Foreskin fibroblast (primary cell): ENCODE measurements at places on chromosomes 13 and 19.
A peak's percentile ranks its signal among the peaks of the same experiment; 100 is the strongest.

- DNase-seq, result no peak
Measured at GRCh38 chr13:61013796-61014195, 401.9 kb downstream of the PCDH20 start.

GRCh38 chr13:101267656-101268055, 148.7 kb downstream of the NALCN start:
- peak; percentile 24 for DNase-seq

DNA sequence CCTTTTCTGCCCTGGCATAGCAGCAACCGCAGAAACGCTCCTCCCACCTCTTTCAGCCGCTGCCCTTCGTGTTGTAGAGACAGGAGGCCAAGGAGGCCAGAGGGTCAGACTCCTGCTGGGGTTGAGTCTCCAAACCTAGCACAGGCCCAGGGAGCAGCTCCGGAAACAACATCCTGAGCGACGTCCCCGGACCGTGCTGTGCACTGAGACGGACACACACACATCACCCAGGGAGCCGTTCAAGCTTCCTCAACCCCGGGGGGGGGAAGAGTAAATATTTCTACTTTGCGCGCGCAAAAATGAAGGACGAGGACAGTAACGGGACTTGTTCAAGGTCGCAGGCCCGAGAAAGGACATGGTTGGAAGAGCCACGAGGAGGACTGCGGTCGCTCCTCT, 657 bp downstream of the ZNF550 start:
- DNase-seq, result peak; percentile 33

DNA sequence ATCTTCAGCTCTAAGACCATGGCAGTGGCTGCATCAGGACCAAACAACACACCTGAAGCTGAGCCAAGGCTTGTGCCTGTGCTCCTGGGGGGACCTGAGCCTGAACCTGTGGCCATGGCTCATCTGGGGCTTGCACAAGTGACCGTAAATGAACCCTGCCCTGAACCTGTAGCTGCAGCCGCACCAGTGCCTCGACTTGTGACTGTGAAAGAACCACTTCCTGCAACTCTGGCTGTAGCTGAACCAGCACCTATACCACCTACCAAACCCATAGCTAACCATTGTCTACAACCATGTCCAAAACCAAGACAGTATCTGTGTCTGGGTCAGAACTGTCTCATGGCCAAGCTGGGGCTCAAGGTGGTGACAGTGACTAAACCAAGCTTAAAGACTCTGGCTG, 28.2 kb upstream of the SDHAF1 start:
- no peak for DNase-seq

GRCh38 chr19:50719566-50719965, at the start of gene SHANK1:
SHANK1 (minus strand) TSS chr19:50719802; CDS start chr19:50716919, 2,883 bp downstream.
- no peak for DNase-seq

DNA sequence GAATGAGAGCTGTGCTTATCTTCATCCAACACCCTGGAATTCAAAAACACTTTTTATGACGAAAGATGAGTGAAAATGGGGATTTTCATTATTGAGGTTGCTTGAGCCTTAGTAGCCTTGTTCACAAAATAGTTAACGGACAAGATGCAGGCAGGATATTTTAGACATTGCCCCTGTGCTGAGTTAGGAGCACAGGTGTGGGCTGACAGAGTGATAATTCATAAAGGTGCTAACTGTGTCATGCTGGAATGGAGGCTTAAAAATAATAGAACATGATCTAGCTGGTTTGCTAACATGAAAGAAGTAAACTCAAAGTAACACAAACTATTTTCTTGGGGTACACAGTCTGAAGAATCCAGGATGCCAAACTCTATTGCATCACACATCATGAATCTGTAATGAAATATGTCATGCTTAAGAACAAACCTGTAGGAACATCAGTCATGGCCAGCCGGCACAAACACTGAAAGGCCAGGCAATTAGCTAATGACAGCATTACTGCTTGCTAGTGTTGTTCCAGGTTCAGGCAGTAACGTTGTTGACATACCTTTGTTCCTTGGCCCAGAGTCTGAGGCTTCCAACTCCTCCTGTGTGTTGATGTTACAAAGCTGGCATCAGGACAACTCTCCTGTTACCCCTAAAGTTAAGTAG, 55.3 kb downstream of the FRY start:
- peak; percentile 10 for DNase-seq

- DNase-seq, result no peak
Measured at GRCh38 chr13:33722216-33722915, 95.6 kb upstream of the RFC3 start.

GRCh38 chr13:113210833-113211232, 1.4 kb downstream of the CUL4A start:
- DNase-seq, result no peak

DNA sequence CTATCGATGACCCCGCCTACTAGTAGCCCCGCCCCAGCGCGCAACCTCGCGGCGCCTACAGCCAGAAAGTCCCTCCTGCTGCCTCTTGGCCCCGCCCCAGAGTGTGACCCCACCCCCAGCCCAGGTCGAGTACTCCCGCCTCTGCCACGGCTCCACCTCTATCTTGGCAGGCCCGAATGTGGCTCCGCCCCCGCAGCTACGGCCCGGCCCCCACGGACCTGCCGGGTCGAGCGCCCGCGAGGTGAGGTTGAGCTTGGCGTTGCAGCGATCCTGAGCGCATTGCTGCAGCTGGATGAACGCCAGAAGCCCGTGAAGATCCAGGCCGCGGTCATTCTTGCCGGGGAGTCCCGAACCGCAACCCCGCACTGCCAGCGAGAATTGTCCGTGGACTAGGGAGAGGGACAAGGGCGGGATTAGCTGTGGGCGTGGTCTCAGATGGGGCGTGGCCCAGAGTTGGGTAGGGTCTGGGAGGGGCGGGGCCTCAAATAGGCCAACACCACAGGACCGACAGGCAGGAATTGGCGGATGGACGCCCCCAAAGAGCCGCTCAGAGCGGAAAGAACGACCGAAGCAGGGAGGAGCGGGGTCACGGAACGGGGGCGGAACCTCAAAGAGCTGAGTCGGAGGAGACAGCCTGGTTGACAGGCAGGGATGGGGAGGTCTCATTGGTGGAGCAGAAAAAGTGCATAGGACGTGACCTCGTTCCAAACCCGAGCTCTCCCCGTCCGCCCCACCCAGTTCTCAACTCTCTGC, 1.9 kb downstream of the LYPD3 start:
- DNase-seq, result peak; percentile 95

DNA sequence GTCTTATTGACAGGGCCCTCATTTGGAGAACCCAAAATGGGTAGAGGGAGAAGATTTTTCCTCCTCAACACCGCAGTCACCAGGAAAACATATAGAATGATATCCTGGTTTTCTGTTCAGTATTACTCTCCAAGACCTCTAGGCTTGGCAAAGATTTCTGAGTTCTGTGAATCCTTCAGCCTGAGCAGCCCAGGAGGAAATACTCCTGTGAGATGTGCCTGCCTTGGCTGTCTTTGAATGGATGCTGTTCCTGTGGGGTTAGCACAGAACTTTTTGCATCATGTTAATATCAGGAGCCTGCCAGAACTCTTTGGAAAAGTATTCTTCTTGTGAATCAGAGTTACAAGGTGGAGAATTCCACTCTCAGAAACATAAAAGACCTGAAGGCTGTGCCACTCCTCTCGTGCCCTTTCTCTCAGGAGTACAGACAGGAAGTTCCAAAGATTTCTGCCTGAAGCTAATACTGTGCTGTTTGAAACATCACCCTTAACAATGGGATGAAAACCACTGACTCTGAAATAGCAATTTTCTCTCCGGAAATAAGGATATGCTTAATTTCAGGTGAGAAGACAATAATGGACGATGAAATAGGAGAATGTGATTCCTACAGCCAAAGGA, 520.1 kb upstream of the NBEA start:
- no peak for DNase-seq

DNA sequence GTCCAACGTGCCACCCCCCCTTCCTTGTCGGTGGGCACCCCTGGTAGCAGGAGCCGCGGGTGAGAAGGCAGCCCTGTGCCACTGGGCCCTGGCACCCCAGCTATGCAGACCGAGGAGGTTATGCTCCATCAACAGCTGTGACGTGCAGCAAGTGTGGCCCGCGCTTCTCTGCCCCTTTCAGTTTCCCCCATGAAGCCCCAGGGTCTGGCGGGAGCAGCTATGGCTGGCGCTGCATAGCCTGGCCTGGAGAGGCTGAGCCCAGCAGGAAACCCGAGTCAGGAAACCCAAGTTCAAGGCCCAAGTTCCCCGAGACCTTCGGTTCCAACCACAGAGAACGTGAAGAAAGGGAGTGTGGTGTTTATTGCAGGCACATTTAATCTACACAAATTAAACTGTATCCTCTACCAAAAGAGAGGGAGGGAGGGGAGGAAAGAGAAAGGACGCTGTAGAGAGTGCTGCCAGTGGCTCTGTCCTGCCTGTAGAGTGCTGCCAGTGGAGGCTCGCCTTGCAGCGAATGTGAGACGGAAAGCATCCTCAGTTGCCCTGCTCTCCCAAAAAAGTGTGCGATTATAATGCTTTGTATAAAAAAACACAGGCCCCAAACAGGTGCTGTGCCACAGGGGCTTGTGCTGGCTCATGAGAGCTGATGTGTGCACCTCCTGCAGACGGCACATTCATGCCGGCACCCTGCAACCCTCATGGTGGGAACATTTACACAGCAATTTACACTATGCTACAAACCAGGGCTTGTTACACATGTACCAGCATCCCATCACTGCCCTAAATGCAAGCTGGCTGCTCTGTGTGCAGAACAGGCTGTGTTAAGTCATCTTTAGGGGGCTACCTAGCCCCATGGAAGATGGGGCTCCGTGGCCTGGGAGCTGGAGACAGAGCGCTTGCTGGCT, 16.3 kb downstream of the POP4 start:
- no peak for DNase-seq

DNA sequence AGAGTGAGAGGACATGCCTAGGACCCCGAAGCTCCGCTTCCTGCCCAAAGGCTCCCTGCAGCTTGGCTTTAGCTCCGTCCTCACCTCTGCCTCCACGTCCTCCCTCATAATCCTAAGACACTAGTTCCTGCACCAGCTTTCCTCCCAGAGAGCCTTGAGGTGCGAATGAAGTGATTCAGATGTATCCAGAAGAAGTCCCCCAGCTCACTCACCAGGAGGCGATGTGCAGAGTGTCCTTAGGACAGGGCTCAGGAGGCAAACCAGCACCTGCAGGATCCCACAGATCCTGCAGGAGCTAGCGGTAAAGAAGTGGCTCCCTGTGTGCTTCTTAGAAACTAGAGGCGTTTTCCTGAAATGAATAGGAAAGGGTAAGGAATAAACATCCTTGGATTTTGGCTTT, 109.7 kb downstream of the HSPH1 start:
- no peak for DNase-seq

- no peak for DNase-seq
Measured at GRCh38 chr13:52109116-52109670, 19.7 kb downstream of the NEK5 start.

DNA sequence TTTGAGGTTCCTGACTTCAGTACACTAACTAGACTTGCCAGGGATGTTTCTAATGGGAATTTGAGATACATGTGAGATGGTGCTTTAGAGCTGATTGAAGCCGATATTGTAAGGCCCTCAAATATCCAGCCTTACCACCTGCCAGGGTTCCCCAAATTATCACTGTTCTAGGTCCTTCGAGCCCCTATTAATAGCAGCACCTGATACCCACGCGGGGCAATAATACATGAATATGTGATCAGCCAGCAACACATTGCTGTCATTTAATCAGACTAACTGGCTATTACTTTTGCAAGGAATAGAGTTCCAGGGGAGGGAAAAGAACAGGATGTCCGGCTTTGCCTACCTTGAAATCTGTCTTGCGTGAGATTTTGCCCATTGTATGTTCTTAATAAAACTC, 5.1 kb downstream of the RGCC start:
- DNase-seq, result no peak

GRCh38 chr13:36875961-36876360, 44.1 kb downstream of the SMAD9 start:
- no peak for DNase-seq

GRCh38 chr13:94272038-94272437, 207.4 kb downstream of the DCT start:
- DNase-seq, result no peak

DNA sequence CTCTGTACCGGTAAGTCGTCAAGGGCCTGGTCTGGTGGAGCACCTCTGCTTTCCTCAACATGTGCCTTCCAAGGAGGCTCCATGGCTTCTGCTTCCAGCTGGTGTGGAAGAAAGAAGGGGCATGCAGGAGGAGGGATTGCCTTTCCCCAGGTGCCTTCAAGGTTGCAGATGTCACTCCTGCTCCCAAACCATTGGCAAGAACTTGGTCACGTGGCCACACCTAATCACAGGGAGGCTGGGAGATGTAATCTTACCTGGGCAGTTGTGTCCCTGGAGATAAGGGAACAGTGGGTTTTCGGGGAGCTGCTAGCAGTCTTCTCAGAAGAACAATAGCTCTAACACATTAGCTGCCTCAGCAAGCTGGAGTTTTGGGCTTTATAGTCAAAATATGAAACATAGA, 9.7 kb upstream of the GPR18 start:
- DNase-seq, result no peak

GRCh38 chr19:36987091-36987490, 71.0 kb downstream of the ZNF568 start:
- no peak for DNase-seq

GRCh38 chr13:63024458-63024857, 1608.8 kb upstream of the PCDH20 start:
- DNase-seq, result no peak

GRCh38 chr19:53422551-53422950, 9.2 kb upstream of the ZNF761 start:
- no peak for DNase-seq

DNA sequence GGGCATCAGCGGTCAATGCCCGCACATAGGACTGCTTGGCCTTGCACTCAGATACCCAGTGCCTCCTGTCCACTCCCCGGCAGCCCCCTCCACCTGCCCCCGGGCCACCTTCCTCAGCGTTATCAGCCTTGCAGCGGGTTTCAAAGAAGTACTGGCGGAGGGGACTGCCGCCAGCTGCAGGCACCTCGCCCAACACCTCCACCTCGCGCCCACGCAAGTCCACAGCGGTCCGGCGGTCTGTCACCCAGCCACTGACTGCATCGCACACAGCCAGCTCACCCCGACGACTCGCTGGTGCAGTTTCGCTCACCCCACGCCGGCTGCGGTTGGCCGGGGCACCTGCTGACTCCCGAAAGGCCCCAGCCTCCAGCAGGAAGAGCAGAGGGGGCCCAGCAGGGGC, 3.2 kb downstream of the NTF4 start:
- no peak for DNase-seq

DNA sequence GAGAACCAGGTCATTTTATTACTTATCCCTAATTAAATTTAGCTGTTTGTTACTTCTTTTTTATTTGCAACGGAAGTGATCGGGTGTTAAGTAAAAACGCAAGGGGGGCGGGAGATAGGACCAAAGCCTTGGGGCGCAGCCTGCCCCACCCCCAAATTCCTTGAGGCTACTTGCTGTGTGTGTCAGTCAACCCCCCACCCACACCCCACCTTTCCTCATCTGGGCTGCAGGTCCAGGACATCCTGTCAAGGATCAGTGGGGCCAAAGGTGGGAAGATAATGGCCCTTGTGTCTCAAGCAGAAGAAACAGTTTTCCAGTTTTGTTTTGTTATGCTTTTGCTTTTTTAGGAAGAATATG, 1.2 kb upstream of the FOXO1 start:
- DNase-seq, result no peak
